NCI-H510A (cell line): ENCODE measurements at places on chromosomes 13 and 19.
A peak's percentile ranks its signal among the peaks of the same experiment; 100 is the strongest.

- peak; percentile 47 for DNase-seq
Observed at GRCh38 chr19:19185853-19186740, 5.9 kb downstream of the BORCS8 start.

DNA sequence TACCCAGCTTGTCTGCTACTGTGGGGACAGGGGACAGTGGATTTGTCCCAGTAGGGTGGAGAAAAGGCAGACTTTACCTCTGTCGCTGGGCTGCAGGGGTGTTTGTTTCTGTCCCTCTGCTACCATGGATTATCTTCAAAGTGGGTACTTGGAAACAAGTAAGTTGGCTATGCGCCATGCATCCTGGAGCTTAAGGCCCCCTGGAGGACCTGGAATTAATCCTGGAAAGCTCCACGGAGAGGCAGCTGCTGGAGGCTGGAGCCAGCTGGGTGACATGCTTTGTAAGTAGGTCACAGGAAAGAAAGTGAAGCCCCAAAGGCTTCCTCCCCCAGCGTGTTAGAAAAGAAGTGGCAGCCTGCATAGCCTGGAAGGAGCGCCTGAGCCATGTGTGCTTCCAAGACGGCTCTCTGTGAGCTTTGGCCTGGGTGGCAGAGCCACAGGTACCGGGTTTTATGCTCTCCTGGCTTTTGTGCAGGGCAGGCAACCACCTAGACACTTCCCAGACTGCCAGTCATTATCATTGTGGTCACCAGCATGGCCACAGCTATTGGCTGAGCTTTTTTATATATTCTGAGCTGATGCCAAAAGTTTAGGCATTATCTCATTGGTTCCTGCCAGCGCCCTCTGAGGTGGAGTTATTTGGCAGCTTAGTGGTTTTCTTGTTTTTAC is 9.5 kb downstream of the B3GLCT start:
- DNase-seq = peak; percentile 76

- DNase-seq = no peak
Observed at GRCh38 chr13:40728595-40728994, 42.4 kb downstream of the MRPS31 start.

DNA sequence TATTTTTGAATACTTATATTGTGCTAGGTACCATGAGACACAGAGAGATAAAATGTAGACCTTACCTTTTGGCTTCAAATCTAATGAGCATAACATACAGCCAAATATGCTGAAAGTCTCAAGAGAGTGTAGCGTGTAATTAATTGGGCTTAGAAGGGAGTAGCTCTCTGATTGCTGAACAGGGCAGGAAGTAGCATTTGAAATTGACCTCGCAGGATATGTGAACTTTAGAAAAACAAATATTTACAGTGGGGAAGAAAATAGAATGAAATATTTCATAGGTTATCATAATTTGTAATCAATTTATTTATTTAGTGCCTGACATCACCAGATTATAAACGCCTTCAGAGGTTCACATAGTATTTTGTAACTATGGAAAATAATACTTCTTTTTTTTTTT is 327.1 kb downstream of the RFC3 start:
- DNase-seq = no peak

DNA sequence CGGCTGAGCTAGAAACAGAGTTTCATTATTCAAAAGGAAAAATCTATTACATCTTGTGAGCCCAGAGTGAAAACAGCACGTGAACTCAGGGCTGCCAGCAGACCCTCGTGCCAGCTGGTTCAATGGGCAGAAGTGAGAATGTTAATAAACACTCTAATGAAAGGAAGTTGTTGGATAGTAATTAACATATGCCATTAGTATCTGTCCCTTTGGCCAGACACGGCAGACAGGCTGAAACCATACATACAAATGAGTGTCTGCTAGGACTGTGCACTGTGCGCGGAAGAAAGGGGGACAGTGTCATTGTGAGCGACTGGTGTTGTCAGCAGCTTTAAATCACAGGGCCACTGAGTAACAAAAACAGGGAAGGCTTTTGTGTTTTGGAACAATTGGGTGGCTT is 121.9 kb upstream of the TSC22D1 start:
- DNase-seq = no peak

GRCh38 chr19:30806311-30806710 is 434.1 kb downstream of the ZNF536 start:
- no peak for DNase-seq

- DNase-seq = no peak
Observed at GRCh38 chr13:38941353-38941945, 49.2 kb downstream of the STOML3 start.

GRCh38 chr13:28744091-28744536 is 25.3 kb upstream of the SLC46A3 start:
- no peak for DNase-seq

DNA sequence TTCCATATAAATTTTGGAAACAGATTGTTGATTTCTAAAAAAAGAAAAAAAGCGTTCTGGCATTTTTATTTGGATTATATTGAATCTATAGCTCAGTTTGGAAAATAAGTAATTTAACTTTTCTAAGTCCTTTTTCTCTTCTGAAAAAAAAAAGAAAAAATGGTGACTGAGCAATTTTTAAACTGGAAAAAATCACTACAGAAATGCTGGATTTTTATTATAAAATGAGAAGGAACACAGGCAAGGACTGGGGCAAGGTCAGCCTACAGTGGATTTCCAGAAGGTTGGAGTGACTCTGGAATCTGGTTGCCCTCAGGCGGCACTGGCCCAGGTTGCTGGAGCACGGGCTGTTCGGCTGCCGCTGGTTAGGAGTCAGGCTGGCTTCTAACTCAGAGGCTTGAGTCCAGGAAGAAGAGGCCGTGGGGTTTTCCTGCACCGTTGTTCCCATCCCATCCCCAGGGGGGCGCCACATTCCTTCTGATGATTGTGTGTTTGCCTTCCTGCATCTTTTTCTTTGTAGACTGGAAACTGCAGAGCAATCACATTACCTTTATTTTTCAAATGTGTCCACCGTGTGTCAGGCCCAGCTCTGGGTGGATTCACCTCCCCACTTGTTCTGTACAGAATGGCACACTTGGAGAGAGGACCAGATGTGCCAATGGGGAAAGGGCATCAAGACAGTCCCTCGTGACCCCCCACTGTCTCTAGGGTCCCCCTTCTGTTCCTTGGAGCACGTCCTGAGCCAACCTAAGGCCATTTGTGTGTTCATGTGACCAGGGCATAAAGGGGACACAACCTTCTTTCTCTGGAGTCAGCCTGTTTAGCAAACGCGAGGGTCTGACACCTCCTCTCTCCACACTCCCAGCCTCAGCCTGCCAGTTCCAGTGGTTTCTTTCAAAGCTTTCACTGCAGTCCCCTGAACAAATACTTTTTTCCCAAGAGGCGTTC is 44.5 kb upstream of the GTF3A start:
- DNase-seq = peak; percentile 41

GRCh38 chr19:35265900-35266519 is 2.8 kb upstream of the USF2 start:
- DNase-seq = no peak
